ENCODE measurements at places on chromosomes 3 and 15. TPM values are rescaled to one million over a fixed set of nuclear protein-coding genes. Genes with fewer than 3 reads are reported as not detected.

CD96 gene
- total RNA-seq, result 0.36 TPM

TRIM59 gene
- total RNA-seq, result 13.2 TPM

CYP11A1 gene
- total RNA-seq, result 0.54 TPM

MYO5C gene
- 10.4 TPM for total RNA-seq

GOLGA6D gene
- not detected for total RNA-seq

PIF1 gene
- total RNA-seq, result 5.3 TPM

MYO1E gene
- total RNA-seq, result 7.7 TPM

IL17RE gene
- 0.18 TPM for total RNA-seq

TLE3 gene
- 59.3 TPM for total RNA-seq

ISLR gene
- 41.0 TPM for total RNA-seq

CASR gene
- 0.09 TPM for total RNA-seq

PLXNB1 gene
- total RNA-seq, result 85.4 TPM

SLC28A2 gene
- not detected for total RNA-seq

LIPH gene
- total RNA-seq, result not detected

SUSD5 gene
- total RNA-seq, result 1.5 TPM

SLC24A5 gene
- total RNA-seq, result 0.18 TPM

SH2D7 gene
- total RNA-seq, result not detected

ILDR1 gene
- not detected for total RNA-seq

UBA7 gene
- total RNA-seq, result 5.7 TPM

GXYLT2 gene
- 7.4 TPM for total RNA-seq

ALS2CL gene
- 3.2 TPM for total RNA-seq

ALPK3 gene
- total RNA-seq, result 2.3 TPM

PARP15 gene
- 0.36 TPM for total RNA-seq

GOLGA8S gene
- 0.18 TPM for total RNA-seq

ACVR2B gene
- 47.0 TPM for total RNA-seq

MORC1 gene
- 0.36 TPM for total RNA-seq

THSD4 gene
- total RNA-seq, result 4.6 TPM

PLCB2 gene
- 4.4 TPM for total RNA-seq

CCDC191 gene
- total RNA-seq, result 8.8 TPM

SMCO1 gene
- not detected for total RNA-seq

COX17 gene
- 18.9 TPM for total RNA-seq

ABCF3 gene
- 52.9 TPM for total RNA-seq

CHRM5 gene
- total RNA-seq, result 0.27 TPM

GOLGA6A gene
- total RNA-seq, result 0.36 TPM

OSTN gene
- 0.54 TPM for total RNA-seq

CPA3 gene
- total RNA-seq, result 0.54 TPM

ACP3 gene
- total RNA-seq, result 0.91 TPM

DZIP1L gene
- total RNA-seq, result 28.6 TPM

IL5RA gene
- 3.1 TPM for total RNA-seq

CPEB1 gene
- 4.4 TPM for total RNA-seq

ZMYND10 gene
- 5.4 TPM for total RNA-seq

ARNT2 gene
- total RNA-seq, result 75.5 TPM

SCG5 gene
- 76.3 TPM for total RNA-seq

RYK gene
- total RNA-seq, result 107 TPM

FHIT gene
- total RNA-seq, result 5.4 TPM

PRSS50 gene
- 0.45 TPM for total RNA-seq

ZNF662 gene
- 23.0 TPM for total RNA-seq

CATSPER2 gene
- 12.8 TPM for total RNA-seq

C3orf49 gene
- total RNA-seq, result not detected

CEMIP gene
- 7.1 TPM for total RNA-seq

GP9 gene
- total RNA-seq, result not detected

CYP1A1 gene
- total RNA-seq, result 0.18 TPM

ZNF660 gene
- 18.8 TPM for total RNA-seq

PLAAT1 gene
- total RNA-seq, result 6.1 TPM

SPTSSB gene
- total RNA-seq, result 8.3 TPM

PAK6 gene
- 3.7 TPM for total RNA-seq

SPRED1 gene
- 55.0 TPM for total RNA-seq

SOX14 gene
- total RNA-seq, result 0.73 TPM

WDR49 gene
- 48.5 TPM for total RNA-seq

Data from cerebellum (tissue), 4 donors.